ENCODE measurements at places on chromosomes 4 and X.

- DNase-seq = no peak
Measured at GRCh38 chrX:40603446-40603845, 19.8 kb upstream of the MPC1L start.

- no peak for DNase-seq
Measured at GRCh38 chr4:38092701-38093100, 132.5 kb downstream of the PTTG2 start.

DNA sequence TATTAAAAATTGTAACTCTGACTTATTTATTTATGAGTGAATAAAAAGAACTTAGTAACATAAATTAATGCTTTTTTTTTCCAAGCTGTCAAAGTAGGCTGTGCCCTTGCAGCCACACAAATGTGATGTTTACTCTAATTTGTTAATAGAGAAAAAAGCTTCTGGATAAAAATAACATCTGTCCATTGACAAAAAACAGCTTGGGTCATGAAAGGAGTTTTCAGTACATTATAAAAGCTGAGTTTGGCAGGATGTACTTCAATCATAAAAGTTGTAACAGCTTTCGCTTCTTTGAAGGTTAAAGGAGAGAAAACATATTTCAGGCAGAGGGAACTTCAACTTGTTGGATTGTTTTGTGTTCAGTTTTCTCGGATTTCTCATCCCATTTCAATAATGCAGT is 105.6 kb downstream of the SLC4A4 start:
- no peak for DNase-seq

GRCh38 chr4:122334828-122335227 is 44.0 kb upstream of the ADAD1 start:
- no peak for DNase-seq

- DNase-seq = no peak
Measured at GRCh38 chr4:146155152-146155724, 20.3 kb upstream of the LSM6 start.

- no peak for DNase-seq
Measured at GRCh38 chrX:1679238-1679637, 64.4 kb downstream of the ASMT start.

DNA sequence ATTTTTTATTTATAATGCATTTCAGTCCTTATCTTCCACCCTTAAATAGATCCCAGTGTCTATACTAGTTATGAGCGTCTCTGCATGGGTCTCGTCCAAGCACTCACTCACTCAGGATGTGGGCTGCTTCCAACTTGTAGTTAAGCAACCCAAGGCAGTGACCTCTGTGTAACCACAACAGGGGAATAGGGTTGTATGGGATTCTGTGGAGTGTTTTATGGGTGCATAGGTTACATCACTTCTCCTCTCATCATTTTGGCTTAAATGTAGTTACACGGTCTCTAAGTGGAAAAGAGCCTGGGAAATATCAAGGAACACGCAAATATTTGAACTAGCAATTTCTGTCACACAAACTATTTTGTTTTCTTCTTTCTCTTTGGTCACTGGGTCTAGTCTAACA is 931.0 kb downstream of the STIM2 start:
- no peak for DNase-seq

GRCh38 chr4:100948911-100949310 is 398.4 kb downstream of the PPP3CA start:
- DNase-seq = no peak

GRCh38 chrX:149938881-149939654 is 777 bp upstream of the EOLA2 start:
- DNase-seq = peak; percentile 84

- no peak for DNase-seq
Measured at GRCh38 chr4:88957570-88957969, 99.4 kb downstream of the FAM13A start.

GRCh38 chr4:130608121-130608520 is 1512.2 kb downstream of the C4orf33 start:
- DNase-seq = no peak

DNA sequence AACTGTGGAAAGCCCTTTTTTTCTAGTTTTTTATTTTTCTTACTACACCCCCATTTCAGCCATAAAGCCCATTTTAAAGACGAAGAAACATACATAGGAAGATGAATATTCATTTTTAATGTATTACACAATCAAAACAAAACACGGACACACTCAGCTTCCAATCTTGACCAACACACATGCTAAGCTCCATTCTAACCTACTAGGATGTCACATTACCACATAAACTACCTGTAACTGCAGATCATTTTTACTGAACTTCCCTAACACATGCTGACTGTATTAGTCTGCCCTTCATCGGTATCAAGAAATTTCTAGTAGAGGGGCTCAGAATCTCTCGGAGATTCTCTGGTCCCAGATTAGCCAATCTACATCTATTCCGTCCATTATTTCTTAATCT is 1.8 kb downstream of the CCNI start:
- no peak for DNase-seq

- DNase-seq = no peak
Measured at GRCh38 chrX:108130889-108131288, 39.3 kb downstream of the ATG4A start.

DNA sequence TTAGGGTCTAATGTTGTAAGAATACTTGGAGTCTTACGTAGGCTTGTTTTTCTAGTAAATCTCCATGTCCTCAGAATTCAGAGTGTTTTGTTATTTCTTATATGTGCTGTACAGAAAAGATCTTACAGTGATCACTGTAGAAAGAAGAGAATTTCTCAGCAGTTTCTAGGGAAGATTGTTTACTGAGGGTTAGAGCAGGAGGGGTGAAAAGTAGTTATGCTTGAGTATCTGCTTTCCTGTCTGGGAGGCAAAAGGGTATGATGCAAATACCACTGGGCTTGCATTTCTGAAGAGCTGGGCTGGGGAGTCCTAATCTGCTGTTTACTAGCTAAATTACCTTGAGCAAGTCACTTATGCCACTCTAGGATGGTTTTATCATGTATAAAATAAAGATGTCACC is 78.2 kb downstream of the BEND4 start:
- no peak for DNase-seq

DNA sequence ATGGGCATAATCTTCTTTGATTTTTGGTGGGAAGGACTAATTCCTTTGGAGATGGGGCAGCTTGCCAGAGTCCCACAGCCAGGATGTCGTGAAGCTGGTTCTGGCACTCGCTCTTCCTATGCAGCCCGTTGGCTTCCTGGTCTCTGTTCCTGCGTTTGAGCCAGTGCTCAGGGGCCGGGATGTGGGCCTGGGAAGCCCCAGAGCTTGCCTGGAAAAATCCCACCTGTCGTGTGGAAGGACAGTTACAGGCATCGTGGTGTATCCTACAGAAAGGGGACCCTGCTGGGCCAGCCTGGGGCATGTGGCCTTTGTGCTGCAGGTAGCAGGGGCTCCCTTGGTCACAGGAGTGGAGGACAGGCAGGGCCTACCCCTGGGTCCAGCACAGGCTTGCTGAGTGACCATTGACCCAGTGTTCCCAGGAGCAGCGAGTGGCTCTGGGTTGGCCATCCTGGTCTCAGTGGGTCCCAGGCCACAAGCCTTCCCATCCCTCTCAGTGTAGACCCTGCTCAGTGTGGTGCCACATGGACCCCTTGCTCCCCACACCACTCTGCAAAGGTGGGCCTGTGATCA is 50.2 kb downstream of the ADRA2C start:
- no peak for DNase-seq

DNA sequence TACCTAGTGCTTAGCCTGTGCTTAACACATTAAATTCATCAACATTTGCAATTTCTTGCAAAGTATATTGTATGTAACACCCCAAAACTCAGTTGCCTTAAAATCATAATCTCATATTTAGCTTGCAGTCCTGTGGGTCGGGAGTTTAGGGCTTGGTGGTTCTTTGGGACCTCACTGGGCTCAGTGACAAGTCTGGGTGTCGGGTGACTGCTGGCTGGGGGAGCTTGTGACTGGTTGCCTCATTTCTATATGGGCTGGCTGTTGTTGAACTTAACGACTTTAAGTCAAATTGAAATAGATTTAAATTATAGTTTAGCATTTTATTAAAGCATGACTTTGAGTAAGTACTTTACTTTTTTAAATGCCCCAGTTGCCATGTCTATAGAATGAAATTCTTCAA is 401.4 kb upstream of the NR3C2 start:
- DNase-seq = no peak

DNA sequence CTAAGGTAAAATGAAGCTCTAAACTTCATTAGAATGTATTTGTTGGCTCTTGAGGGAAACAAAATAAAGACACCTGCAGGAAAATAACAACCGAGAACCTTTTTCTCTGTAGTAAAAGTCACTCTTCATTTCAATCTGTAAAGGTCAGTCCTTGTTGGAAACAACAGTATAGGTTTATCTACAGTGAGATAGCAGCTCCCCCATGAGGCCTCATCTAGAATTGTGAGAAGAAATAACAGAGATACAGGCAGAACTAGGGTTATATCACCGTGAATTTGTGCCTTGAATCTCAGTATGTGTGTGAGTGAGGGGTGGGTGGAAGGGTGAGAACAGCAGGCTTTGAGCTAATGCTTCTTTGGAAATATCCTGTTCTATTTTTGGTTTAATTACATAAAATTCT is 107.8 kb upstream of the FMR1 start:
- DNase-seq = no peak

DNA sequence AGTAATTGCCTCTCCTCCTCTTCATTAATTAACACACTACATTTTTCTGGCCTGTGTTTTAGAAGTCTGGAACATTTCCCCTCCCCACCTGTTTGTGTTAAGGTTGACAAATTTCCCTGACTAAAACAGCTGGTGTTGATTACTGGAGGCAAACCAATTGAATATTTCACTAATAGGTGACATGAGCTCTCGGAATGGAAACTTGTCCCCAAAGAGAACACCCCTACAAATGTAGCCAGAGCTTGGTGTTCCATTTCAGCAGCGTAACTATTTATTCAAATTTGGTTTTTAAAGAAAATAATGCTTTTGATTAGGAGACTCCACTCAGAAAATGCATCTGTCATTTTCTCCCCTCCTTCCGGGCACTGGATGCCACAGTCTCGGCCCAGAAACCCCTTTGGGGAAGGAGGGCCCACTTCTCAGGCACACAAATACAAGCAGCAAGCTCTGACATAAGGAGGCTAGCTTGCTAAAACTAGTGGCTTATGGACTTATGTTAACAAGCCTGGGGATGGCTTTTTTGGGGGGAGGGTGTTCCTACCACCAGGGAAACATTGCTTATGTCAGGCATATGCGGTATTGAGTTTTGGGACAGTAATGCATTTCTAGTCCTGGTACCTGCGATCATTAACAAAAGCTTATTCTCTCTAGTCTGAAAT is 2.2 kb downstream of the RNF150 start:
- DNase-seq = no peak

- DNase-seq = no peak
Measured at GRCh38 chr4:41185614-41186592, 28.4 kb downstream of the APBB2 start.

- no peak for DNase-seq
Measured at GRCh38 chr4:2411786-2412510, 6.5 kb downstream of the ZFYVE28 start.

GRCh38 chrX:94936722-94937121 is 1262.7 kb downstream of the FAM133A start:
- DNase-seq = no peak

DNA sequence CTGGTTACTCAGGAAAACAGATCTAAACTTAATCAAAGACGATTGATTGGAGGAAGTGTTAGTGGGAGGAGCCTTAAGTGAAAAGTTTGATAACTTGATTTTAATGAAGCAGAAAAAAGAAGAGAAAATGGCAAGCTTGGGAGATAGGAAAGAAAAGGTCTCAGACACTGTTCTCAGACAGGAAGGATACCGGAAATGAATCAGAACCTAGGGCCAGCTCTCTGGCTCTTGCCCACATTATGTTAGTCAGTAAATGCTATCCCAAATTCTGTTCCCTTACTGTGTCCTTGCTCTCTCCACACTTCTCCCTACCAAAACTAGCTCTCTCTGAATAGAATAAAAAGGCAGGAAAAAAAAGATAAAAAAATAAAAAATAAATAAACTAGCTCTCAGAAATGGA is 48.6 kb upstream of the TMEM164 start:
- no peak for DNase-seq

DNA sequence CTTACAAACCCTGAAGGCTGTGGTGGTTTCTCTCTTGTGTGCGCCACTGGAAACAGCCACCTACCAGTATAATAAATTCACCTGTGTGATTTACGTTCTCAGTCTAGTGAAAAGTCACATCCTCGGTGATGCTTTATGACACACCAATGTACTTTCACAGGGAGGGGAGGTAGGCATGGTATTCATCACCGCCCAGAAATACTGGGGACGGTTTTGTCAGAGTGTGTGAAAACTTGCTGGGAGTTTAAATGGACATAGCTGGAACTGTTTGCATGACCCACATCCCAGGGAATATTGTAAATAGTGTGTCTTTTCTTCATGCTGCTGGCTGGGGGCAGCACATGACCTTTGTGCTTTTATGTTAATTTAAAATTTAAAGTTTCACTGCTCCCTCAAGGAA is 421.8 kb downstream of the MAPK10 start:
- DNase-seq = no peak
